Activated CD8-positive, alpha-beta memory T cell treated with anti-CD3 and anti-CD28 coated beads for 1 hour (primary cell): ENCODE measurements at places on chromosomes 7 and 10.

GRCh38 chr7:2972835-2973161 lies 70.9 kb downstream of the CARD11 start:
- no peak for DNase-seq

GRCh38 chr7:2964208-2964607 lies 79.5 kb downstream of the CARD11 start:
- DNase-seq: no peak

- DNase-seq: no peak
These were observed 6.3 kb upstream of the CDH23 start for GRCh38 chr10:71390461-71390835.

DNA sequence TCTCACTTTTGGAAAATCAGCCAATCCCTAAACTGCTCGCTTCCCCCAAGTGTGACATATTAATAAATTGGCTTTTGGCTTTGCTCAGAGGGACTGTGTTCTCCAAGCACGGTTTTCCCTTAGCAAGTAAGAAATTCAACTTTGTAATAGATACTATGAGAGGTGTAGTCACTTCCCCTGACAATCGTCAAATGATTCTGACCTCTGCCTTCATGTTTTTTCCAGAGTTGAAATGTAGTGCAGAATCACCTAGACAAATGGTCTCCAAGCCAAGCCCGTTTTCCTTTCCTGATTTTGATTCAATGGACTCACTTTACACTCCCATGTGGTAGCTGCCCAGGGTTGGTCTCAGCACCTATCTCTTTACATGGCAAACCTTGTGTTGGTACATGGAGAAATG lies 99.1 kb downstream of the ARL4A start:
- no peak for DNase-seq

DNA sequence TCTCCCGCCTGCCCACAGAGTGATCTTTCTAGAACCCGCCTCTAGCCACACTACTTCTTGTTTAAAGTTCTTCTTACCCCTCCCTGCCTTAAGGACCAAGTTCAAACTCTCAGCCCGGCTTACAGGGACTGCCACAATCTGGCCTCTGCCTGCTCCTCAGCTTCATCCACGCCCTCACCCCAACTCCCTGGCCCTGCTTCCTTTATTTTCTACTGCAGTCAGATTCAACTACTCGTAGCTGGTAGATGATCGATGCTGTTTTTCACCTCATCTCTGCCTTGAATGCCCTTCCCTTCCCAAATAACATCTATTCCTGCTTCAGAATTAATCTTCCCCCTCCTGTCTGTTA lies 508.5 kb downstream of the RPS24 start:
- DNase-seq: no peak

- DNase-seq: no peak
These were observed 65.2 kb upstream of the CHST15 start for GRCh38 chr10:124158592-124158991.

GRCh38 chr7:23106823-23107663 lies 1.5 kb downstream of the KLHL7 start:
- DNase-seq: no peak

DNA sequence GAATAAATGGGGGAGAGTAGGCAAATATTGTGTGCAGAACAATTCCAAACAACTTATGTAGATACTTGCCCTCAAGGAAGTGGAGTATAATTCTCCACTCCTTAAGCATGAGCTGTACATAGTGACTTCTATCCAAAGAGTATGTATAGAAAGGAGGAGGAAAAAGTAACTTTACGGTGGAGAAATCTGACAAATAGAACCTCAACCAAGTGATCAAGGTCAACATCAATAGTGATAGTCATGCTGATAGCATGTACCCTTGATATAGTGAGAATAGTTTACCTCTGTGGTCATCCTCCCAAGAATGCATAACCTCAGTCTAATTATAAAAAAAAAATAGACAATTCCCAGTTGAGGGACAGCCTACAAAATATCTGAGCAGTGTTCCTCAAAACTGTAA lies 89.1 kb upstream of the NANOS1 start:
- no peak for DNase-seq

DNA sequence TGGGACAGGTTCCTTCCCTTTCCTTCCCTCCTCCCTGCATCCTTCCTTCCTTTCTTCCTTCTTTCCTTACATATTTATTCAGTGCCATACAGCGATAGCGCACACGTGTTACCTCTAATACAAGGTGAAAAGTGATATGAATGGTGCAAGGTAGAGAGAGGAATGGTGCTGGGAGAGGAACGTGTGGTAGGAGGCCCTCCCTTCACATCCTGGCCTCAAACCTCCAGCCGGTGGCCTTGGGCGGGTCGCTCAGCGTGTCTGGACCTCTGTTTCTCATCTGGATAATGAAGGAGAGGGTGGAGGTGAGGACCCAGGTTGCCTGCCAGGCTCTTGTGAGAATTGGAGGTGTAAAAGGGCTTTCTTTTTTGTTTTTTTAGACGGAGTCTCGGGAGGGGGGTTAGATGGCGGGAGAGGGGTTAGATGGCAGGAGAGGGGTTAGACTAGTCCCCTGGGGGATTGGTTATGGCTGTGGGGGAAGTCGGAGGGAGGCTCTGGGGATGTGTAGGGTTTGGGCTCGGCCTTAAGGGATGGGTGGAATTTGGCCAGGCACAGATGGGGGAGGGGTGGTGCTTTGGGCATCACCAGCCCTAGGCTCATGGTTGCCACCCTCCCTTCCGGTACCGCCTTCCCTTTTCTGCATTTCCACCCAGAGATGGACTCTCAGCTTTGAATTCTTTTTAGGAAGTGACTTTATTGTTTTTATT lies 14.9 kb downstream of the CHST3 start:
- no peak for DNase-seq

- DNase-seq: no peak
These were observed 126.8 kb upstream of the NRP1 start for GRCh38 chr10:33461295-33461640.

GRCh38 chr7:30323006-30323355 lies 38.6 kb downstream of the ZNRF2 start:
- no peak for DNase-seq

GRCh38 chr7:151185762-151186639 lies 1.0 kb downstream of the ASB10 start:
- no peak for DNase-seq

- no peak for DNase-seq
These were observed 68.5 kb upstream of the NFKB2 start for GRCh38 chr10:102327002-102327401.

- DNase-seq: no peak
These were observed 60.8 kb upstream of the ELN start for GRCh38 chr7:73966941-73967831.

GRCh38 chr7:111266613-111267012 lies 175.7 kb downstream of the LRRN3 start:
- no peak for DNase-seq

GRCh38 chr7:6121141-6121540 lies 90.0 kb downstream of the ANKRD61 start:
- no peak for DNase-seq

GRCh38 chr10:123746942-123747341 lies 80.8 kb downstream of the GPR26 start:
- no peak for DNase-seq

DNA sequence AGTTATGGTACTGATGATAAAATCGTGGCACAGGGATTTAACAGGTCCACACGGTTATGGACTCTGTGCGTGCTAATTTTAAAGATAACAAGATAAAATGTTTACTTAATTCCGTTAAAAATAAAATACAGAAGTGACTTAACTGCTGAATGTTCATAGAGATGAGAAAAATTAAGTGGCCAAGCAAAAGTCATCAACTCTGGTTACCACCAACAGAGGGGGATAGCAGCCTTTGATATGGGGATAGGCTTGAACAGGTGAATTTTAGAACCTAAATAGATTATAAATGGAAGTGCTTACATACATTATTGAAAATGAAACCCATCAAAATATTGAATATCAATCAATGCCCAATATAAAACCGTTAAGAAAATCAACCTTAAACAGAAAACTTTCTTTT lies 245.0 kb downstream of the WDR37 start:
- DNase-seq: no peak

DNA sequence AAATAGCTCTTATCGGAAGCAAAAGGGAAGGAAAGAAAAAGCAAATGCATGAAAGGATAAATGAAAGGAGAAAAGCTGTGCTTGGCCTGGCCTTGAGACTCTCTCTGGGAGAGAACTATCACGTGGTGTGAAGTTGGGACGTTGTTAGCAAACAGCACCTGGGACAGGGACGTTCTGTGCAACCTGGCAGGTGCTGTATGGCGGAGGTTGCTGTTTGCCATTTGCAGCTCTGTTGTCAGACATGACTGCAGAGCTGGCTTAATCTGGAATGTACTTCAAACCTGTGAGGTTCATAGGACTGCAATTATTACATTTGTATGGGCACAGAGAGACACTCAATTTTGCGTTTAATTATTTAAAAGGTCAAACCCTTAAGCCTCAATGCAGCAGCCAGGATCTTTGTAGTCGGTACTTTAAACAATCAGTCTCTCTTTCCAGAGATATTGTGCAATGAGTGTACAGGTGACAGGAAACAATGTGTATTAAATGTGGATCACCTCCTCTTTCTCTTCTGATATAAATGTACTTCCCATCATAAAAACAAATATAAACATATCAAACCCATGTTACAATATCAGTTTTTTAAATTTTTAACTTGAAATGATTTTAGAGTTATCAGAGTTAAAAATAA lies 800.5 kb upstream of the KCND2 start:
- no peak for DNase-seq

DNA sequence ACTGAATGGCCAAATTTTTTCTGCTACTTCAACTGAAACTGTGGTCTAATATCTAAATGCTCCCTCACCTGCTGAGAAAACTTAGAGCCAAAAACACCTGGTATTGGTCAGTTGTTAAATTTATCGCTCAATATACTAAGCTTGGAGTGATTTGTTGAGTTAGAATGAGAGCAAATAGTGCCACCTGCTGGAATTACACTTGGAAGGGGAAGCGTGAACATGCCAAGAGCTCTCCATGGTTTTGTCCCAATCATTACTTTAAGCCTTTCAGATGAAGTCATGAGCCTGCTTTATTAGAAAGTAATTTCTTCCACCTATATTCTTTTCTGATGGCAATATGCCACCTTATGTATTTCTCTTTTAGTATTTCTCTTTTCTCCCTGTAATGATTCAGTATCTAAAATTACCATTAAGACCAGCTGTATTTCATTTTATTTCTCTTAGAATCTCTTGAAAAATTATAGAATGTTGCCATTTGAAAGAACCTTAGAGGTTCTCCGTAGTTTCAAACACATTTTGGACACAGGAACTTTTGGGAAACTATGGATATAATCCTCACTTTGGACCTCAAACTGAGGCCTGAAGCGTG lies 447.8 kb upstream of the C7orf33 start:
- no peak for DNase-seq

DNA sequence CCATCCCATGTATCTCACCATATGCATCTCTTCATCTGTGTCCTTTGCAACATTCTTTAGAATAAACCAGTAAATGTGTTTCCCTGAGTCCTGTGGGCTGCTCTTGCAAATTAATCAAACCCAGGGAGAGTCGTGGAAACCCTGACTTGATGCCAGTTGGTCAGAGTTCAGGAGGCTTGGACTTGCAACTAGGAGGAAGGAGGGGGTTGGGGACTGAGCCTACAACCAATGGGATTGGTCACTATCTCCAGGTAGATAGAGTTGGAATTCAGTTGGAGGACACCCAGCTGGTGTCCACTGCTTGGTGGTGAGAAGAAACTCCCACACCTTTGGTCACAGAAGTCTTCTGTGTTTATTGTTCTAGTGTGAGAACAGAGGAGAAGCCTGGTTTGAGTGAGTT lies 38.3 kb upstream of the PRKCQ start:
- no peak for DNase-seq

DNA sequence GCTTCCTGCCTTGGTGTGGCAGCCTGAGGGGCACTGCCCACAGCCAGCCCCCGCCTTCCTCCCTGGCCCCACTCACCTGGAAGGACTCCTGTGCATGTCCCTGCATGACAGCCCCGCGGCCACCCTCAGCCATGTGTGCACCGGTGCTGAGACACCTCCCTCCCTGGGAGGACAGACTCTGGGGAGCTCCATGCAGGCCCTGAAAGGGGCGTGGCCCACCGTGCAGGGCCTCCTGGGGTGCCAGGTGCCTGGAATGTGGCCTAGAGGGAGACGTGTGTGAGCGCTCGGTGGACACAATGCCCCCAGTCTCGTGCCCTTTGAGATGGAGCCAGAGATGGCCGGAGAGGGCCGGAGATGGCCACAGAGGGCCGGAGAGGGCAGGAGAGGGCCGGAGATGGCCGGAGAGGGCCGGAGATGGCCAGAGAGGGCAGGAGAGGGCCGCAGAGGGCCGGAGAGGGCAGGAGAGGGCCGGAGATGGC lies 59.1 kb upstream of the PPP2R2D start:
- no peak for DNase-seq

DNA sequence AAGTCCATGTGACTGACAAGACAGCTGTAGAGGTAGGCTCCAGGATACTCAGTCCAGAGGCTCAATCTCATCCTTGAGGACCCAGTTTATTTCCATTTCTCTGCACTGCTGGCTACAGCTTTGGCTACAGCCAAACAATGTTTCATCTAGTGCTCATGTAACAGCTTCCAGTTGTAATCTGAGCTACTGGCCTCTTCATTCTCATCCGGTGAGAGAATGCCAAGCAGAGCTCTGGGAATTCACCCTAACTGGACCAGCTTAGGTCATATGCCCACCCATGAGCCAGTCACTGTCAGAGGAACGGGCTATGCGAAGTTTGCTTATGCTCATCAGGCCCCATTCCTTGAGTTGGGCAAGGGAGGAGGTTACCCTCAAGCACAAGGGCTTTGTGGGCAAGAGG lies 192.9 kb downstream of the EVX1 start:
- DNase-seq: no peak

DNA sequence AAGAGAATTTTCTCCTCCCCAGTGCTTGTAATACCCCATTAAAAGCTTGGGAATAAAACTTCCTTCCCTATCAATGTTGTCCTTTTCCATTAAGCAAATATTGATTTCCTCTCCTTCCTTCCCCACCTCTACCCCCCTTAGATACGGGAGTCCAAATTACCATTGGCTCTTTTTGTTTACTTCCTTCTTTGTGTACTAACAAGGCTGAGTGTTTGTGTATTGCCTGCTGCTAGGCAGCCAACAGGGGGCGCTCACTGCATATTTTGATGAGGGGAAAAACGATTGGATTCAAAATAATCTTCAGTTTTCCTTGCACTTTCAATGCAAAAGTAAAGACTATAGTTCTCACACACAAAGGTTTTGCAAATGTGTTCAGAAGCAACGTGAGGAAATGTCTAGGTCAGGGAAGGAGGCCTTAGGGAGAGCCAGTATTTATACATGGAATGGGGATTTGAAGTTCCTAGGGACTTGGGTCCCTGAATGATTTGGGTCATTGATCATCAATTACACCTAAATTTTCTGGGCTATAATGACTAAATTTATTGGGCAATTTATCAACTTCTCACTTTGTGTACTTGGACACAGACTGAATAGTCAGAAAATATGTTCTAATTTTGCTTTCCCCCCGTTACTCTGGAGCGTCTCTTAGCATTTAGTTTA lies 23.6 kb upstream of the VPS41 start:
- no peak for DNase-seq
